Endodermal cell (in vitro differentiated cells): ENCODE measurements at places on chromosomes 4 and X.
A peak's percentile ranks its signal among the peaks of the same experiment; 100 is the strongest.

DNA sequence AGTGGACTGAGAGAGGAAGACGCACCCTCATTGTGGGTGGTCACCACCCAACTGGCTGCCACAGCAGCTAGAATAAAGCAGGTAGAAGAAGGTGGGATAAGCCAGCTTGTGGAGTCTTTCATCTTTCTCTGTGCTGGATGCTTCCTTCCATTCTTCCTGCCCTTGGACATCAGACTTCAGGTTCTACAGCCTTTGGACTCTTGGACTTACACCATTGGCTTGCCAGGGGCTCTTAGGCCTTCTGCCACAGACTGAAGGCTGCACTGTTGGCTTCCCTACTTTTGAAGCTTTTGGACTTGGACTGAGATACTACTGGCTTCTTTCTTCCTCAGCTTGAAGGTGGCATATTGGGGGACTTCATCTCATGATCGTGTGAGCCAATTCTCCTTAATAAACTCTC is 33.5 kb downstream of the ADH6 start:
- no peak for DNase-seq

DNA sequence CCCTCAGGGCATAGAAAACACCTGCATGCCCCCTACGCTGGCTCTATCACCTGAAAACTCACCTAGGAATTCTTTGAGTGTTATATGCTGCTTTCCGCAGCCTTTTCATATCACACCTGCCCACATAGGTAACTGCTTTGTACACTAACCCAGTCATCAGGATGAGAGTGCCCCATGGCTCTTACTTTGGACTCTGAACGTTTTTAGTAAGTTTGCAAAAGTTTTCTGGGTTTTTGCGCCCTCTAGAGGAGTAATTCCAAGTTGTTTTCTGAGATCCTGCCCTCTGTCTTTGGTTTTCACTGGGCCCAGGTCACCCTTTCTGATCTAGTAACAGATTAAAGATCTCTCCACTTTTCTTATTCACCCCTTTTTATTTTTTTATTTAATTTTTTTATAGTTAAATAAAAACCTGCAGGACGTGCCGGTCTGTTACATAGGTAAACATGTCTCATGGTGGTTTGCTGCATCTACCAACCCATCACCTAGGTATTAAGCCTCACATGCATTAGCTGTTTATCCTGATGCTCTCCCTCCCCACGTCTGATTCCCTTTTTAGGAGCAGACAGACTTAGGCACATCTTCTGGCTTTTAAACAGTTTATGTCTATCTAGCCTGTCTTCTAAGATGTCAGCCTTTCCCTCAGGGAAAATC is 139.2 kb downstream of the NWD2 start:
- DNase-seq: peak; percentile 69

GRCh38 chr4:124234771-124235170 is 477.8 kb downstream of the ANKRD50 start:
- no peak for DNase-seq

DNA sequence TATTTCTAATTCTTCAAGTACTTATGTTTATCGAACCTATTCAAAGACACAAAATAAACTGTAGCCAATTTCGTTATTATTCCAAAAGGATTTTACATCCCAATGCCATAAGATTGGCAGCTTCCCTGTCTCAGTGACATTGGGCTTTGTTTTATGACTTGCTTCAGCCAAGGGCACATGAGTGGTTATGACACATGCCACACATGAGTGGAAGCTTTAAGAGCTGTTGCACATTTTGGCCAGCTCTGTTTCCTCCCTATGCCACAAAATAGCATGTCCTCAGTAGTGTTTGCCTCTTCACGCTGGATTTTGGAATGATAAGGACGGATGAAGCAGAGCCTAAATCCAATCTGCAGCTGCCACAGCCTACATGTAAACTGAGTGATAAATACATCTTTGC is 21.9 kb downstream of the SEC24D start:
- no peak for DNase-seq

GRCh38 chr4:112069110-112069509 is 76.1 kb upstream of the FAM241A start:
- no peak for DNase-seq

DNA sequence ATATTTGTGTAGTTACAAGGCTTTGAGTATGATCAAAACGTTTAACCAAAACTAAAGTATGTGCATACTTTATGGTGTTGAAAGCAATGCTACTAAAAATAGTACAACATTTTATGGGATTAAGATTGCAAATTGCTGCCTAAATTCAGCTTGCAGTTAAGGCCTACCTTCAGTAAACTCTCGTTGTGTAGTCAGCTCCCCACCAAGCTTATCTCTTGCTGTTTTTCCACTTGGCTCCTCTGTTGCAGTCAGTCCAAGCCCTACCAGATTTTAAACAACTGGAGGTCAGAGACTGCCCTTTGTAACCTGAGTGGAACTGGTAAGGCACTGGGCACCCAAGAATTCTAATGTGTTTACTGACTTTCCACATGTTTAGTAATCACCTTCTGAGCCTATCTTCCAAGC is 25.7 kb downstream of the AFF1 start:
- DNase-seq: peak; percentile 58

- DNase-seq: no peak
Observed at GRCh38 chrX:40864972-40865371, 129.6 kb upstream of the MED14 start.

DNA sequence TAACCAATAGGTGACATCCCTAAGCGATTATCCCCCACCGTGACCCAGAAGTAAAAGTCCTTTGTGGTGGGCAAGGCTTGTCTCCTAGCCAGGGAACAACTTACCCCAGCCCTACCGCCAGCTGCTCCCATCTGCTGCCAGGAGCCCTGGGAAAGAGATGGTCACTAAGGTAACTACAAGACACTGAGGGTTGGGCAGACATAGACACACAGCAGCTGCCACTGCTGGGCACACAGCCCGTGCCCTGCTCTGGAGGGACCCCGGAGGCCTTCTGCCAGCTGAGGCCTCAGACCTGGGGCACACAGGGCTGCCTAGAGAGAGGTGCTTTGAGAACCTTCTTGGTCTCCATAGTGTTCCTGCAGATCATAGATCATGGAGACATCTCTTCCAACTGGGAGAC is 53.0 kb upstream of the PROM1 start:
- DNase-seq: peak; percentile 15

- peak; percentile 53 for DNase-seq
Observed at GRCh38 chrX:120000490-120001246, 57.1 kb upstream of the NKAP start.

DNA sequence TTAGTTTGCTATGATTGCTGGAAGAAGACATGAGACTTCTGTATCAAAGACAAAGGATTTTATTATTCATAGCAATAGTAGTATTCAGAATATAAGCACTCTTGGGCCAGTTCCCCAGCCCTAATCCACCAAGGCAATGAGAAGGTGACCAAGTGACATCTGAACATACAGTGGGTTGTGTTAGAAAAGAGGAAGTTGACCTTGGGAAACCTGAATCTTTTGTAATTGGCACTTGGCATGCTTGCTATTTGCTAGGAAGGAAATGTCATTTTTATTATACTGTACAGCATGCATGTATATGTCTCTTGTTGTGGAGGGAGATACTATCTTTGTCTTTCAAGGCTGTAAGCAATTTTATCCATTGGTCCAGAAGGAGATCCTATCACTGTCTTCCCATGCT is 216.1 kb upstream of the FAT1 start:
- no peak for DNase-seq

DNA sequence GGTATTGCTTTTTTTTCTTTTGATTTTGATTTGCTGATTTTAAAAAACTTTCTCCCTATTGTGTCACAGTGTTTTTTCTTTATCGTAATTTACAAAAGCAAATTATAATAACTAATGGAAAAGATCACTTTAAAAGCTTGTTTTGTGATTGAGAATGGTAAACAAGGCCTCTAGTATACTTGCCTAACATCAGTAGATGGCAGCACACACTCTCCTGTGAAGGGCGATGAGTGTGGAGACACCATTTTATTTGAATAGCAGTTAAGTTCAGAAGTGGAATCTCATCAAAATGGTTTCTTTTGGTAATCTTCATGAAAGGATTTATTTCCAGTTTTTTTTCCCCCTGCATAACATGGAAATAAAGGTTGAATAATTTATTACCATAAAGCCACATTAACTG is 72.3 kb downstream of the PAK3 start:
- peak; percentile 72 for DNase-seq
